ENCODE measurements at places on chromosomes 1 and 21.

- DNase-seq = no peak
Observed at GRCh38 chr1:32767641-32768040, 49.5 kb downstream of the YARS1 start.

GRCh38 chr1:228411548-228412430 lies 4.9 kb downstream of the TRIM17 start:
- DNase-seq = no peak

GRCh38 chr21:28639737-28640136 lies 352.9 kb downstream of the LTN1 start:
- no peak for DNase-seq

DNA sequence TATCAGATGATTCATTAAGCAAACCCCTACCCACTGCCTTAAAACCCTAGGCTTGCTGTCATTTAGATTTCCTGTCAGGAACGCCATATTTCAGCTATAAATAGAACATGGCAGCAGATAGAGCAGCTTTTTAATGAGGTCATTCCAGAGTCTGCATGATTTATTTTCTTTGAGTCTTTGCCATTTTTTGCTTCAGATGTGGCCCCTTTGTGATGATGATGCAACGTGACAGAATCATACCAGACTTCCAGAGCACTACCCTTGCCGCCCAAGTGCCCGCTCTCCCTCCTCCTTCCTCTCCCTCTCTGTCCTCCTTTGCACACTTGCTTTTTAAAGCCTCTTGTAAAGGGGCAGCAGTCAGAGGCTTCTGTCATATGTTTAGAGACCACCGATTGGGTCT lies 55.5 kb upstream of the TRIM67 start:
- no peak for DNase-seq

- no peak for DNase-seq
Observed at GRCh38 chr1:172340520-172340919, 80.0 kb upstream of the C1orf105 start.

DNA sequence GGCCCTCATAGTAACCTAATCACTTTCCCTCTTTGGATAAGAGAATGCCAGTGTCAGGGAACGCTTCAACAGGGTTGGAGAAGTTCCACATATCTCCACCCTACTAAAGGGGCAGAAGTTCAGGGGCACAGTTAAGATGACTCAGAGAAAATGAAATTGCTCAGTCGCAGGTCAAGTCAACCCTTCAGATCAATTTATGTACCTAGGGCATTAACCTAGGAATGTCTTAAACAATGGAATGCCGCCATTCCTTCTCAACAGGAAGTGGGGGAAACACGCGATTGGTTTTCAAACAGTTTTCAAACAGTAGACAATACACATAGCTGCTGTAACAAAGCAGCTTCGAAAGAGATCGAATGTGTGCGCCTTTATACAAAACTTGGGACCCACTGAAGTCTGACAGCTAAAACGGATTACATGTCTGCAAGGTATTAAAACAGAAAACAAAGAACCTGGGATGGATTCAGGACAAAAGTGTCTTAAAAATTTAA lies 897 bp downstream of the SLC25A24 start:
- DNase-seq = no peak

DNA sequence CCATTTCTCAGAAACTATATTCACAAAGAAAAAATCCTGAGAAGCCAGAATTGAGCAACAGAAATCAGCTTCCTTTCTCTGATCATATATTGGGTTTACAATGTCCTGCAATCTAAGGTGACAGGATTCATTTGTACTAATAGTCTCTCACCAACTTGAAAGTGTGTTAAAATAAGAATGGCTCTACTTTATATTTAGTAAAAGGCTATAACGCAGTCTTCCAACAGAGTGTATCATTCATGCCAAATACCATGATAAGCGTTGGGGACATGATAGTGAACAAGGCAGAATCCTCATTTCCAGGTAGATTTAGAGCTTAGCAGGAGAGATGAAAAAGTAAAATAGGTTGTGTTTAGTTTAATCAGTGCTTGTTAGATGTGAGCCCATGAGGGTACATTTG lies 519.2 kb upstream of the ZRANB2 start:
- DNase-seq = no peak

- DNase-seq = no peak
Observed at GRCh38 chr1:172745014-172745413, 86.1 kb downstream of the FASLG start.

- DNase-seq = no peak
Observed at GRCh38 chr1:202268817-202269216, 72.9 kb downstream of the UBE2T start.

DNA sequence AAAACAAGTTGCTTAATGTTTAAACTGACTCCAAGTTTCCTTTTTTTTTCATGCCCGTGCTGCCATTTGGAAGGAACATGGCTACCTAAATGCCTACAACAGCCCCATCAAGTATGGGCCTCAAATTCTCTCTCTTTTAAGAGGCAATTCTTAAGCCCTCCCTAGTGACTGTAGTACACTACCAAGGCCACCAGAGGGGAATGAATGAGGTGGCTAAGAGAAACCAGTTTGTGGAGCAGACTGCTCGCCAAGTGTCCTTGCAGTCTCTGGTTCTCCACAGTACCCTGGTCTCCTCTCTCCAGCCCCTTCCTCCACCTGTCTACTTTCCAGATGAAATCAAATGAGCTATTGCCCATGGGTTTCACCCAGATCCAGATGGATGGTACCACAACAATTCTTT lies 1809.6 kb downstream of the BRINP3 start:
- no peak for DNase-seq

GRCh38 chr1:212457740-212458338 lies 25.1 kb downstream of the NENF start:
- DNase-seq = peak; percentile 17

DNA sequence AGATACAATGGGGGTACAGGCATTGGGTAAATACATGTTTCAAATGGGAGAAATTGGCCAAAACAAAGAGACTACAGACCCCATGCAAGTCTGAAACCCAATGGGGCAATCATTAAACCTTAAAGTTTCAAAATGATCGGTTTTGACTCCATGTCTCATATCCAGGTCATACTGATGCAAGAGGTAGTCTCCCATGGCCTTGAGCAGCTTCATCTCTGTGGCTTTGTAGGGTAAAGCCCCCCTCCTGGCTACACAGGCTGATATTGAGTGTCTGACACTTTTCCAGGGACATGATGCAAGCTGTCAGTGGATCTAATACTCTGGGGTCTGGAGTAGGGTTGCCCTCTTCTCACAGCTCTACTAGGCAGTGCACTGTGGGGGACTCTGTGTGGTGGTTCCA lies 286.1 kb downstream of the LRRIQ3 start:
- no peak for DNase-seq

DNA sequence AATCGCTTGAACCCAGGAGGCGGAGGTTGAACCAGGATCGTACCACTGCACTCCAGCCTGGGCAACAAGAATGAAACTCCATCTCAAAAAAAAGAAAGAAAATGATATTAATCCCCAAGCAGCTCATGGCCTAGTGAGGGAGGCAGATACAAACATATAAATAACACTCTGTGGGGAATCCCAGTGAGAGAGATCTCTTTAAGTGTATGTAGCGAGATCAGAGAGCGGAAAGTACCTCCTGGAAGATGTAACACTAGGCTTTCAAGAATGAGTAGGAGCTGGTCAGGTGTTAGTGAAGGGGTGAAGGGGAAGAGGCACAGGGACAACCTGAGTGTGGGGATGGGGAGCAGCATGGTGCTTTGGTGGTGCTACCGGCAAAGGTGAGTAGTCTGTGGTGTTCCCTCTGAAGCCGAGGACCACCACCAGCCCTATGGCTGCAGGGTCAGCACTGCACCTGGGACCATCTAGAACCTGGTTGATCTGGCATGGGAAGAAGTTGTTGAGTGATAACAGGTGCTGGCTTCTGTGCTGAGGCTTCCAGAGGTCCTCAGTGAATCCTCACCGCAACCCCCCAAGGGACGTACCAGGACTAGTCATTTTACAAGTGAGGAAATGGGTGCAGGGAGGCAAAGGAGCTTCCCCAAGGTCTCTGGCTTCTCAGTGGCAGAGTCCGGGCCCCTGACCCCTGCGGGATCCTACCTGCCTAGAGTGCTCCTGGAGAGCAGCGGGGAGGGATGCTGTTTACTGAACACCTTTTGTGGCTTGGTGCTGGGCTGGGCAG lies 367.6 kb upstream of the VAMP3 start:
- DNase-seq = no peak

- DNase-seq = no peak
Observed at GRCh38 chr21:42229676-42230075, 10.7 kb downstream of the ABCG1 start.

DNA sequence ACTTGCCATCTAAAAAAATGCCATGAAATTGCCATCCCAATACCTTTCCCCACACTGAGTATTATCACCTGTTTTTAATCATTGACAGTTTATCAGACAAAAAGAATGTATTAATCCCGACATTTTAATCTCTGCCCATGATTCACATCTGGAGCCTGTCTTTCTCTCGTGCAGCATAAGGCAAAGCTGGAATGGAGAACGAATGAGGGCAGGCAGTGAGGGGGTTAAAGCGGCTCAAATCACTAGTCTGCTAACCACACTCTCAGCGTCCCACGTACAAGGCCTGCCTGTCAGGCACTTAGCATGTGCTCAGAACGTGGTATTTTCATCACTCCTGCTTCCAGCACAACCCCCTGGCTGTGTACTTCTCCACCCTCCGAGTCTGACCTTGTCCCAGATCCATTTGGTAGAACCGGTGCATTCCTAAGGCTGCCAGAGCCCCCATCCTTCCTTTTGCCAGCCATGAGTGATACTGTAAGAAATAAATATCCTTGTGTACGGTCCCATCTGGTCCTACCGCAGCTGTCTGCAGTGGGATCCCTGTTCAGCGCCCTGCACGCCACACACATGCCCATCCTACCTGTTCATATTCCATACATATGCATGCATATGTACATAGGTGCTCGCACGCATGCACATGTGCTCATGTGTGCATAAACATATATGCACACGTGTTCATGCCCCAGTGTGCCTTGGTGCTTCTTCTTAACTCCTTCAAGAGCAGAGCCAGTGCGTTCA lies 34.6 kb upstream of the FHAD1 start:
- DNase-seq = no peak

DNA sequence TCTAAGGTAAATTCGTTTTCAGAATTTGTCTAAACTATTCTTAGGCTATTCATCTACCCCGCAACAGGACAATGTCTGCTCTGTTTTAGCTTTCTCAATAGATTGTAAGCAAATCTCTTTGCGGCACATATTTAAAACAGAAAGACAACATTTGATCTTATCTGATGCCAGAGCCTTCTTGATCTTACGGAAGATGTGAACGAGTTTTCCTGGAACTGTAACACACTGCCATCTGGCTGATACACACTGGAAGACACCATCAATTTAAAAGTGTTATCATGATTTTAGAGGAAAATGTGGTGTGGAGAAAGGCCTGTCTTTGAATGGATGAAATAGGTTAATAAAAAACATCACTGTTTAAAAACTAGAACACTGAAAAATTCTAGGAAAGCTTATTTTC lies 36.1 kb downstream of the COA6 start:
- no peak for DNase-seq

DNA sequence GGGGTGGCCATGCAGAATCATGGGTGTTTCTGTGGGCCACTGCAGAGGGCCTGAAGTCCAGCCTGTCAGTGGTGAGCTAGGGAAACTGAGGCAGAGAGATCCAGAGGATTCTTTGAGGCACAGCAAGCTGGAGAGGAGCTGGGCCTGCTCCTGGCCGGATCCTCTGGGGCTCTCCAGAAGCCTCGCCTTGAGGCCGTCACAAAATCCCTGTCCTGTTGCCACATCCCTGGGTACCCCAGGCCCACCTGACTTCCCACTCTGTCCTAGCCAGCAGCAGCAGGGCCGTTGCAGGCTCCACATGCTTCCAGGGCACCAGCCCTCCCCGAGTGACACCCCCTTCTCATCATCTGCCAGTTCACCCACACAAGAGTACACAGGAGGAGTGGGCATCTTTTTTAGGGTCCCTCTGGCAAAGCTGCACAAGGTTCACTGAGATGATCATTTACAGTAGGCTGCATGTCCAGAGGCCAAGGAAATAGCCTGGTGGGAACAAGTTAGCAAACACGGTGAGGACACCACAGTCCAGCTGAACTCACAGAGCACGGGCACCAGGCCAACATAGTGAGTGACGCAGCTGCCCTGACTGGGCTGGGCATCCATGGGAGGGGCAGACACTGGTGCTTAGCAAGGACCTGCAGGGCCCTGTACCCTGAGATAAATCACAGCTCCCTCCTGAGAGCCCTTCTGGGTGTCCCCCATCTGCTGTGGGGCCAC lies 25.1 kb upstream of the TSPEAR start:
- DNase-seq = no peak

DNA sequence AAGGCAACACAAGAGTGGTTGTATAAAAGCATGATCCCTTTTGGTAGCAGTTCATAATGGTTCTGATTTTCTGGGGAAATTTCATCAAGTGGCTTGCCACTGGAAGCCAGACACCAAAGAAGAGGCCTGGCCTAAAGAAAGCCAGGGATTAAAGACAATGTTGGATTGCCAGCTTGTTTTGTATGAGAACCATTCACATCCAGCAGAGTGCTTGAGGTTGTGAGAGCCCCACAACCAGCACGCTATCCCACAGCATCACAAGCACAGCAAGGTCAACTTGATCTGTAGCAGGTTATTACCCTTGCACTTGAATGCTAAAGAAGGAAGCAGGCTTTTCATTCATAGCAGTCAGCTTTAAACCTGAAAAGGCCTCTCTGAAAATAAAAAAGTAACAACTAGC lies 399.8 kb downstream of the PLPP3 start:
- DNase-seq = no peak

DNA sequence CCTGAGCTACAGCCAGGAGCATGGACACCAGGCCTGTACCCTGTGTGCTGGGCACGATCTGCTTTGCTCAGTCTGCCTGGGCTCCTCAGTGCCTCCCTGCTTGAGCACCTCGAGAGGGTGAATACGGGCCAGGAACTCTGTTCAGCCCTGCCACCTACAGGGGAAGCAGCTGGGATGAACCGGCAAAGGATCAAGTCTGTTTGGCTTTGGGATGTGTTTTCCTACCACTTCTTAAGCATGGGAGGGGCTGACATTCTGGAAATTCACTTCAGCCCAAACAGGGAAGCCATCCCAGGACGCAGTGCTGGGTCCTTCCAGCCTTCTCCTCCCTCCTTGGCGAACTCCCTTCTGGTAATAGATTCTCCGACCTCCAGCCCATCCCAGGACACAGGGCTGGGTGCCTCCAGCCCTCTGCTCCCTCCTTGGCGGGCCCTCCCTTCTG lies 55.8 kb upstream of the SELENON start:
- DNase-seq = no peak

DNA sequence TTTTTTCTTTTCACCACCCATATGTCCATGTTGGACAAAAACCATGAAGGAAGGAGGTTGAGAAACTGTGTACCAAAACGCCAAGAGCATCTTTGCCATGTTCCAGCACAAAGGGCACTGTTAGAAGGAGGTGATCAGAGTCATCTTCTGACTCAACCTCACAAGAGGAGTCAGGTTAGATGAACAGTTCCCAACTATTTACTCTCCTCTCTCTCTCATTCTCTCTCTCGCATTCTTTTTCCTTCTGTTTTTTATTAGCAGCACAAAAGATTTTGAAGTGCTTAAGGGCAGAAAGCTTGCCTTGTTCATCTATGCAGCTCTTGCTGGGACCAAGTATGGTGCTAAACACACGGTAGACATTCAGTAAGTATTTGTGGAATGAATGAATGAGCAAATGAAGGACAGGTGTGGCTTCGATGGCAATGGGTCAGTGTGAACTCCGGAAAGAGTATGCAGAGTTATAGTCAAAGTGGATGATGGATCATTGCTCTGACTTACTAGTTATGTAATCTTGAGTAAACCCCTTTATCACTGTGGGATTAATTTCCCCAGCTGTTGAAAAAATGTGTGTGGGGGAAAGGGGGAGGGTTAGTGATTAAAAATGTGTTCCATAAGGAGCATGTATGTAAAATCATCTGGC lies 33.9 kb downstream of the DDR2 start:
- DNase-seq = no peak
